Suprapubic skin (tissue), 4 donors: ENCODE measurements at places on chromosomes 4 and X.

- DNase-seq, result no peak
Observed at GRCh38 chrX:150525061-150525919, 43.1 kb upstream of the MTM1 start.

DNA sequence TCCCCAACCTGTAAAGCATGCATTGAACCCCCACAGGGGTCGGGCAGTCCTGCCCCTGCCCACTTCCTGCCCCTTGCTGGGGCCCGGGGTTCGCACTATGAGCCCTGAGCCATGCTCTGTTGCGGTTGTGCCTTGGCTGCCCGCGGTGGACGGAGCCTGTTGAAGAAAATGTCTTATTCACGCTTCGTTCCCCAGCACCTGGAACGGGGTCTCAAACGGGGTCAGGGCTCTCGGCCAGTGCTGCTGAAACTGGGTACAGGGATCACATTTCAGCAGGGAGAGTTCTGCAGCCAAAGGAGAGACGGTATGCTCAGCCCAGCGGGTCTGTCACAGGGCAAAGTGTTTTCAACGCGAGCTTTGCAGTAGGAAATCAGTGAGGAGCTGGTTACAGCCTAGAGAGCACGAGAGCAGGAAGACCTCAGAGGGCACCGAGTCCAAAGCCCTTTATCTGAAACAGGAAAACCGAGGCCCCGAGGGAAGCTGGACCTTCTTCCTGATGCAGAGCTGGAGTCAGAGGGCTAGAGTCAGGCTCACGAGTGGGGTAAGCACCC, 46.3 kb upstream of the AFAP1 start:
- no peak for DNase-seq

DNA sequence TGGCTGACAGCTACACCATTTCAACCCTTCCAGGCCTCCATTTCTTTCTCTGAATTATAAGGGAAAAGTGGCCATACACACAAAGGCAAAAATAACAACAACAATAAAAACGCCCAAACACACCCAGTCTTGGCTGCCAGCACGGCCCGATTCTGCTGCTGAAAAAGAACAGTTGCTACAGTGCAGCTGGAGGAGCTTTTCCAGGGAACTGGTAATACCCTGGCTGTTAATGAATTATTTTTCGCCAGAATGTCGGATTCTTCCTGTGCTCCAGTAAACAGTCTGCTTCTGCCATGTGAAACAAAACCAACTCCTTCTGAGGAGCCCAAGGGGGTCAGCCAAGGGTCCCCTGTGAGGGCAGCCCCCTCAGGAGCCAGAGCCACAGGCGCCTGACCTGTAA, 6.6 kb downstream of the RAI2 start:
- no peak for DNase-seq

GRCh38 chr4:25914670-25915352, 791 bp downstream of the SMIM20 start:
- DNase-seq, result no peak

- no peak for DNase-seq
Observed at GRCh38 chr4:87543835-87544461, 14.8 kb upstream of the SPARCL1 start.

DNA sequence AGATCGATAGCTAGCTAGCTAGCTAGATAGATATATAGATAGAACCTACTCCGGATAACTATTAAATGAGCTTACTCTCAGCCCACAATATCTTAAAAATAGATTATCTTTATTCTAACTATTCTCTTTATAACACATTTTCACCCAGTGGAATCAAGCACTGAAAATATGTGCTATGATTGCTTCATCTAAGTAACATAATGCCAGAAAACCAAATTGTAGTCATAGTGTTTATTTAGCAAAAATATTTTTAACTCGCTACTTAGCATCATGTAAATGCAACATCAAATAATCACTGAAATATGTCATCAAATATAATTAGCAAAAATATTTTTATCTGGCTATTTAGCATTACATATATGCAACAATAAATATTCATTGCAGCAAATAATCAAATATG, 1.5 kb downstream of the TMEM156 start:
- no peak for DNase-seq

- no peak for DNase-seq
Observed at GRCh38 chrX:52363247-52363883, 5.5 kb upstream of the XAGE2 start.

- DNase-seq, result no peak
Observed at GRCh38 chrX:29382811-29383210, 795.6 kb downstream of the IL1RAPL1 start.

DNA sequence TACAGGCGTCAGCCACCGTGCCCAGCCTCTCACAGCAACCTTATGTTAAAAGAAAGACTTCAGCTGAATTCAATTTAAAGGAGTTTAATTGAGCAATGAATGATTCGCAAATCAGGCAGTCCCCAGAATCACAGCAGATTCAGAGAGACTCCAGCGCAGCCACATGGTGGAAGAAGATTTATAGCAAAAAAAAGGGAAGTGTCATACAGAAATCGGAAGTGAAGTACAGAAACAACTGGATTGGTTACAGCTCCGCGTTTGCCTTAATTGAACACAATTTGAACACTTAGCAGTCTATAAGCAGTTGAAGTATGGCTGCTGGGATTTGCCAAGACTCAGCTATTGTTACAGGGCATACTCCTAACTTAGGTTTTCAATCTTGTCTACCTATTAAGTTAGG, 19.8 kb downstream of the CENPVL3 start:
- no peak for DNase-seq

DNA sequence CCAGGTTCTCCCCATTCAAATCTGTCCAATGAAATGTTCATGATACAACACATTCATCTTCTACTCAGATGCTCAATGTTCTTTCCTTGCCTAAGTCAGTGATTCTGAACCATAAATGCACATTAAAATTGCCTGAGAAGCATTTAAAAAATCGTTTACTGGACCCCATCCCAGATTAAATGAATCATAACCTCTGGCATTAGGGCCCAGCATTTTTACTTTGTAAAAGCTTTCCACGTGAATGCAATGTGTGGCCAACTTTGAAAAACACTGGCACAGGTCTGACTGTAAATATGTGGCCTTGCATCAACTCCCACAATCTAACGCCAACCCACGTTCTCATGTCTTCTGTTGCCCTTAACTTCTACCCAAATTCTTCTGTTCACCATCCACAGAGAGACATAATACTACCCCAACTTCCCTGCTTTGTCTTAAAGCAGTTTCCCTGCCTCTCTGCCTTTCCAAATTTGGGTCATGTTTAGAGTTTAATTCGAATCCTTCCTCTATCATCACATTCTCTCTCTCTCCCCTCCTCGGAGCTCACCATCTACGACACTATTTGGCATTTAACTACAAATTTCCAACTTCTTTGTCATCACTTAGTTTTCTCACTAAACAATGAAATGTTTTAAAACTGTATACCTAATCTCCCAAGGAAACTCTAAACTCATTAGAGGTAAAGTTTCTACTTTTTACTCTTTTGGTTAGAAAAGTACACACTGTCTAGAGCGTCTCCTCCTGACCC, 78.7 kb downstream of the PRKG2 start:
- DNase-seq, result no peak

- DNase-seq, result no peak
Observed at GRCh38 chr4:174528226-174528625, 5.9 kb upstream of the HPGD start.

GRCh38 chr4:87092389-87093141, 127.9 kb downstream of the KLHL8 start:
- no peak for DNase-seq

GRCh38 chr4:8534129-8534528, 46.1 kb upstream of the GPR78 start:
- DNase-seq, result no peak

DNA sequence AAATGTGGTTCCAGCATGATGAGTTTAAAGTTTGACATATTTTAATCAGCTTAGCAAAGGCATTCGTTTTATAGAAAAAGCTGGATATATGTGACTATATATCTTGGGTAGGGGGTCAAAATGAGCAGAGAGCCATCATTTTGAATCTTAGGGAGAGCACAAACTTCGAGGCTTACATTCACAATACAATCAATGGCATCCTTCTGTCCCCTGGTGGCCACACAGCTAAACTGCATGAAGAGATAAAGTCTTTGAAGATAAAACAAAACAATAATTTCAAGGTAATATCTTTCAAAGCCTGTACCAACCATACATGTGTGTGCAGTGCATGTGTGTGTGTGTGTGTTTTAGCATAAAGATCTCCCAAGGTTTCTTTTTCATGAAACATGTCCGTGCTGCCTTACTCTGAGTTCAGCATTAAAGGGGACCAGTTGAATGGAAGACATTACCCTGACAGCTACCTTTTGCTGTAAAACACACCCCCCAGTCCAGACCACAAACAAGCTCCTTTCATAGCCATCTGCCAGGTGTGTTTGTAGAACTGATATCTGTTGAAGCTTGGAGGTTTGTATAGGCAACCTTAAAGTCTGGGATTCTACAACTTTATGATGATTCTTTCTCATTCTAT, 22.0 kb downstream of the DYNLT3 start:
- no peak for DNase-seq

GRCh38 chrX:39162322-39162735, 361.1 kb downstream of the MID1IP1 start:
- no peak for DNase-seq

DNA sequence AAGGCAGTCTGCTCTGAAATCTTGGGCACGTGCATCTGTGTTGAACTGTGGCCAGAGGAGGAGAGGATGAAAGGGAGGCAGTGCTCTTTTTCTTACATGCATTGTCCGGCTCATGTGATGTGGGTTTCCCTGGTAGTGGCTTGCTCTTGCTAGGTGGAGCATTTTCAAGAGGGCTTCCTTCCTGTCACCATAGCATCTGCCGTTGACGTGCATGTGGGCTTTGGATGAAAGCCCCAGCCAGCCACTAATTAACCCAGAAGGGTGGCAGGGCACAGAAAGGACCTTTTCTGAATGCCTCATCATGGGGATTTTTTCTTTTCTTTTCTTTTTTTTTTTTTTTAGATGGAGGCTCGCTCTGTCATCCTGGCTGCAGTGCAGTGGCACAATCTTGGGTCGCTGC, 121.3 kb downstream of the GPR143 start:
- DNase-seq, result no peak

DNA sequence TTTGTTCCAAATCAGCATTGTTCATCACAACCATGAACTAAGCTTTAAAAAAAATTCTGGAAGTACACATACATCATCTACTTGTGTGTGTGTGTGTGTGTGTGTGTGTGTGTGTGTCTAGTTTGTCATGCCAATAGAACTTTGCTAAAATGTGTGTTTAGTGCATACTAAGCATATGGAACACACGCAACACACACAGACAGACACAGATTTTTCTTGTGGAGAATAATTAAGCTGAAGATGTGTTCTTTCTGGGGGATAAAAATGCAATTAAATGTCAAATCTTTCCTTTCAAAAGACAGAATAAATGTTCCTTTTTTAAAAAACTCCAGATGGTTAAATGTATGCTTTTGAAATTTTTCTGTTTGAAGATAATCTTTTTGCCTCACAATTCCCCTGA, 530.4 kb upstream of the INTU start:
- DNase-seq, result no peak

DNA sequence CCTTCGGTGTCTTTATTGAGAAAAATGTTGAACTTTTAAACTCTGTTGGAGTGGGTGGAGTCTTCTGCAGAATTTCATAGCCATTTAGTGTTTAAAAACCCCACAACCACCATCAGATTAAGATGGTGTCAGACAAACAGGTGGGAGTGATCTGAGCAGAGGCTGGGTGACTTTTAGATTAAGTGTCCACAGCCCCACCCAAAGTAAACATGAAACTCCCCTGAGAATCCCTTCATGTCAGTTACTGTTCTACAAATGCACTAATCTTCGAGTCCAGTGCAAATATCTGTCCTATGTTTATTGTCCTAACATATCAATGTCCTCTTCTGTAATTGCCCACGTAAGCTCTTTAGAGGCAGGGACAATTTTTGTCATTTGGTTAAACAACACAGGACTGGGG, 175.6 kb upstream of the RBPJ start:
- DNase-seq, result no peak

DNA sequence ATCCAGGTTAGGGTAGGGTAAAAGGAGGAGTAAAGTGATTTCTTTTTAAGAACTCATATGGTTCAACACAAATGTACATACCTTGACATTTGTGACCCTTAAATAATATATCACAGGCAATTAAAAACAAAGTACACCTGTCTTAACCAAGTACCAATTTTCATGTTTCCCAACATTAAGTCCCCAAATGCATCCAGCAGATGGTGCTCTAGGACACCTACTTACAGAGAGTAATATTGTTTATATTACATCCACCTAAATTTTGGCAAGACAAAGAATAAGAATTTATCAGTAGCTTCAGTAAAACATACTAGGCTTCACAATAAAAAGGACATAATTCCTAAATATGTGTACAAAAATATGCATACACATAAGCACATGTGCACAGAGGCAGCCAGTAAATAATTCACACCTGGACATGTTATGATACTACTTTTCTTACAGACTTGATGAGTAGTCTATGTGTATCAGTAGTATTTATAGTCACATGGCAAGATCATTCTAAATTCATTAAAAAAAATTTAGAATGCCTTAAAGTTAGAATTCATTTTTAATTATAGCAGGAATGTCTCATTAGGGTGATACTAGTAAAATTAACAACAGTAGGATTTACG, 219.7 kb downstream of the DCLK2 start:
- DNase-seq, result no peak

DNA sequence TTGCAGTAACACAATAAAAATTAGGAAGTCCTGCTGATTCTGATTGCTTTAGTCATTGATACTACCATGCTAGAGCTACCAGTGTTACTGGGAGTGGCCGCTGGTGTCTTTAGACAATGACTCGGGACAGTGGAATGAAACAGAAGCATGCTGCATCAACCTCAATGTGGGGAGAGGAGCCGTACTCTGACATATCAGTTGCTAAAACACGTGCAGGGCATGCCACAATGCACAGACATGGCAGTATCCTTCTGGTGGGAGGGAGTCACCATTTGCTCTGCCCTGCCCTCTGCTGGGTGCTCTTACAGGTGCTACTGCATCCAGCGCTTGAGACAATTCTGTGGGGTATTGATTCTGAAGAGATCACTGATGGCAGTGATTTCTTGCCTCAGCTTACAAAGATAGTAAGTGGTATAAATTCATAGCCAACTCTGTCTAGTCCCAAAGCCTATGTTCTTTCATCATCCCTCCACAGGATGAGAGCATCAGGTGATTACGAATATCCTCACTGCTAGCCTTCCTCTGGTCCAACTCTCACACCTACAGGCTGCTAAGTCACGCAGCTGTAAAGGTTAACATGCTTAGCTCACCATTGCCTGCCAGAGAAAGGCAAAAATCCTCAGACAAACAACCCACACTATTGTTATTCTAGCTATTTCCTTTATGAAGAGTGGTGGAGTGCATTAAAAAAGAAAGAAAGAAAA, 43.7 kb downstream of the NSG1 start:
- DNase-seq, result no peak

- no peak for DNase-seq
Observed at GRCh38 chrX:47862680-47863079, 26.0 kb downstream of the ZNF81 start.

- no peak for DNase-seq
Observed at GRCh38 chr4:149116806-149117205, 674.6 kb upstream of the NR3C2 start.

DNA sequence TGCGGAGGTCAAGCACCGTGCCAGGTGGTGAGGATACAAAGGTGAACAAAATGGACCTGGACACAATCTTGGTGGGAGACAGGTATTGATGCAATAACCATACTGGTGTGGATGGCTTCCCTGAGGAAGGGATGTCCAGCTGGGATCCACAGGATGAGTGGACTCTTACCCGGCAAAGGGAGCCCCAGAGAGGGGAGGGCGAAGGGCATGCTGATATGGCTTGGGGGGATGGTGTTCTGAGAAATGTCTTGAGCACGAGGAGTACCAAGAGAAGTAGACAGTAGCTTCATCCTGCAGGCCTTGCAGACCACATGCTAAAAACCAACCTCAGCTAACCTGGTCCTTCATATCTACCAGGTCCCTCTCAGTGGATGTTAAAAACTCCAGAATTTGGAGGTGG, 220.8 kb downstream of the NWD2 start:
- DNase-seq, result no peak
